ENCODE measurements at places on chromosomes 2 and 18. TPM values are rescaled to one million over a fixed set of nuclear protein-coding genes. Genes with fewer than 3 reads are reported as not detected.

Gene SYT4
- total RNA-seq: not detected

Gene FHOD3
- total RNA-seq: 22.3 TPM

Gene CIB4
- not detected for total RNA-seq

Gene POTEC
- total RNA-seq: not detected

Gene MAP2
- total RNA-seq: 12.8 TPM

Measured in smooth muscle cell of trachea (primary cell).